ENCODE measurements at places on chromosomes 7 and 10. TPM values are rescaled to one million over a fixed set of nuclear protein-coding genes. Genes with fewer than 3 reads are reported as not detected.

DNA sequence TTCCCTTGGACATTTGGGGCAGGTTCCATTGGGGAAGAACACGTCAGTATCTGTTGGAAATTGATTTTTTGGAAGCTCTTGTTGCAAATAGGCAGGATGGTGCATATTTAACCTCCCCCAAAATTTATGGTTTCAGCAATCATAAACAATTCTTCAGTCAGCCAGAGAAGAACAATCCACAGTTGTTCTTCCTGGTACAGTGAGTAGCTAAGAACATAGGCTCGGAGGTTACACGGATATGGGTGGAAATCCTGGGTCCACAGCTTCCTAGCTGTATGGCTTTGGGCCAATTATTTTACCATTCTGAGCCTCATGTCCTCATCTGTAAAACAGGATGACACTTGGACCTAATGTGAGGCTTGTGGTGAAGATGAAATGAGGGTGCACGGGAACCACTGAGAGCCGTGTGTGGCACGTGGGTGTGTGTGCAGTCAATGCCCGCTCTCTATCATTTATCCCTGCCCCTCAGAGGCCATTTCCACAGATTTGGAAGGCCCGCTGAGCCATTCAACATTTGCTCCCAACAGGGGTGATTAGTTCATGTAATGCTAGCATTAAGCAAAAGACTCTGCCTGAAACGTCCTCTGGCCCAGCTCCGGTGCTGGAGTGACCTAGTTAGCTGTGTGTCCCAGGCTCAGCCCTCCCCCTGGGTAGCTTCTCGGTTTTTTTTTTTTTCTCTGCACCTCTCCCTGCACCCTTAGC, 9.7 kb downstream of the CAMK1D start:
- no peak for DNase-seq

GRCh38 chr10:96996275-96996965, 164.3 kb downstream of the LCOR start:
- no peak for DNase-seq

DNA sequence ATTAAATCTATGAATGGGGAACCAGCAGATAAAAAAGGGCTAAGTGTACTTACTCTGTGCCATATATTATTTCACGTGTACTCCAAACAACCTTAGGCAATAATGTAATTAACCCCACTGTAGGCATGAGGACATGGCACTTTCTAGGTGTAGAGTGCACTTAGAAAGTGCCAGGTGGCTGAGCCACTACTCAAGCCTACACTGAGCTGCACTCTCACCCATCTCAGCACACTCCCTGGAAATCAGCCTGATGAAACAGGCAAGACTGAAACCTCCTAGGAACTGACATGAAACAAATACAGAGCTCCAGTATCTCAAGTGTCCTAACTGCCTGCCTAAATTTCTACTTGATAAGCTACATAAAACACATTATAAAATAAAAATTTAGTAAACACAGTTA, 147.4 kb downstream of the KMT2E start:
- no peak for DNase-seq

- no peak for DNase-seq
Observed at GRCh38 chr7:157602581-157602980, 265.8 kb downstream of the DNAJB6 start.

DNA sequence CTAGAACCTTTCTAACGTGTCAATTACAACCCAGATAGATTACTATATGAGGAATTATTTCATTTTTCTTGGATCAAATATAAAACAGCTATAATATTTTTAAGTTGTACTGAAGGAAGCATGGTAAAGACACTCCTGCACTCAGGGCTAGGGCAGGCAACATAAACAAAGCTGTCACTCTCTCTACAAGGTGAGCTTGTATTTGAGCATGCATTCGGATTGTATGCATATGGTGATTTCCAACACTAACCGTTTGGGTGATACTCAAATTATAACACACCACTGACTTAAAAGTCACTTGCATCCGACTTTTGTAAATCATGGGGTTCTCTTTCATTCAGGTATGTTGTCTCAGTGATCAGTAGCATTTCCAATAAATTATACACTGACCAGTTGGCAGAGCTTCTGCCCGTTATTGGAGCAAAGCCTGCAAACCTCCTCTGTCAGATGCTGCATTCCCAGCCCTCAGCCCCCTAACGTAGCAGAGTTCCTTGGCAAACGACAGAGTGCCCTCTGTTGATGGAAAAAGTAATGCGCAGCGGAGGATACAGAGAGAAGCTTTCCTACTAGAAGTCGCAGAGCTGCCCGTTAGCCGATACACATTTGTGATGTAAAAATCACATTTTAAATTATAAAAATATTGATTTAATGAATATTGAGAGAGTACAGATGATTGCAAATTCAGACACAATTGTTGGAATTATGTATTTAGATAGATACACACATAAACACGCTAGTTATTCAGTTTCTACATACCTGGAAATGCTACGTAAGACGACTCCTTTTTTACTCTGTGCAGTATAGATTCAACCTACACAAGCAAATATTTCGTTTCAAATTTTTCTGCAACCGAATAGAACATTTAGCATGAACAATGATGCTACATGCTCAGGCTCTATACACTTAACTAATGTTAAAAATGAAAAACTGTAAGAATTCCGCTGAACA, 173.9 kb upstream of the SP4 start:
- no peak for DNase-seq

DNA sequence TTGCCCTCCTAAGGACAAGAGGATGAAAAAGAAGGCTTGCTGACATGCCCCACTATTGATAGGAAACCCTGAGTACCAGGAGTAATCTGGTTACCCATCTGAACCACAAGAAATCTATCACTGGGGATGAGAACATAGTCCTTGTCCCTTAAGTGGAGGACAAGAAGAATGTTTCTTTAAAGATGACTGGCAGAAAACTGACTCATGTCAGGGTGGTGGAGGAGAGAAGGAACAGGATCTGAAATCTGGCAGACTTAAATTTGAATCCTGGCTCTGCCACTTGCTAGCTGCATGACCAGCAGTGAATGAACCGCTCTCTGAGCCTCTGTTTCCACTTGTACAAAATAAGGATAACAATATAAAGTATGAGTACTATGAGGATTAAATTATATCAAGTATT, 38.9 kb upstream of the XPNPEP1 start:
- DNase-seq = no peak

GRCh38 chr7:157471259-157472125, 134.7 kb downstream of the DNAJB6 start:
- DNase-seq = no peak

DNA sequence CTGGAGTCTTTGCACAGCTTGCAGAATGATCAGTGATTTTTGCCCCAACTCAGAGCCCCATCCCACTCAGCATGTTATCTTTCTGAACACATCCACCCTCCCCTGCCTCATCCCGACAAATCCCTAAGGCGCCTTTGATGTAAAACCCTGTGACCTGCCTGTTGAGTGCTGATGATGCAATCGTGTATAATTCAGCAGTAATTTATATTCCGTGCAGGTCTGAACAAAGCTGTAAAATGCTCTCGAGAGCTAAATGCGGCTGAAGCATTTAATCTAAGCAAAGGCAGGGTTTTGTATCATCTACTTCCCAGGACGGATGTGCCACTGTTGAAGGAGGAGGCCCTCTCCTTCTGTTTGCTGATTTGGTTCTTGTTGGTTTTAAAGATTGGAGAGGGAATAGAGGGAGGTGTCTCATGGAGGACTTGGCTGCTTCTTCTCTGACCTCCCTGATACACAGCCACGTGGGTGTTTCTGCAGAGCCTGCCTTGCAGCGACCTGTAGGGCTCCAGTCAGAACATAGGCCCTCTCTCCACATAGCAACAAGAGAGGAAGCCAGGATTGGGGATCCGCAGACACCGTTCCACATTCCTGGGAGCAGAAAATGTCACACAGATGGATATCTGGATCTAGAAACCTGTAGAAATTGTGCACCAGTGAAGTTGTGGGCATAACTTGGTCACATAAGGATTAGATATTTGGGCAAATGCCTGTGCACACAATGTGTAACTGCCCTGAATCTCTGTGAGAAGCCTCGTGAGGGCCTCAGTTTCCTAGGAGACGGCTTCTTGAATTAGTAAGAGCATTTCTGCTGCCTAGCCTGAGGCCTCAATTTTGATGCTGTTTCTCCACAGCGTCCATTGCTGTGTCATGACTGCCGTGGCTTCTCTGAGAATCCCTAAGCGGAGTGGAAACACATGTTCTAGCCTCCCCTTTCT, 90.2 kb upstream of the AGK start:
- DNase-seq = no peak

DNA sequence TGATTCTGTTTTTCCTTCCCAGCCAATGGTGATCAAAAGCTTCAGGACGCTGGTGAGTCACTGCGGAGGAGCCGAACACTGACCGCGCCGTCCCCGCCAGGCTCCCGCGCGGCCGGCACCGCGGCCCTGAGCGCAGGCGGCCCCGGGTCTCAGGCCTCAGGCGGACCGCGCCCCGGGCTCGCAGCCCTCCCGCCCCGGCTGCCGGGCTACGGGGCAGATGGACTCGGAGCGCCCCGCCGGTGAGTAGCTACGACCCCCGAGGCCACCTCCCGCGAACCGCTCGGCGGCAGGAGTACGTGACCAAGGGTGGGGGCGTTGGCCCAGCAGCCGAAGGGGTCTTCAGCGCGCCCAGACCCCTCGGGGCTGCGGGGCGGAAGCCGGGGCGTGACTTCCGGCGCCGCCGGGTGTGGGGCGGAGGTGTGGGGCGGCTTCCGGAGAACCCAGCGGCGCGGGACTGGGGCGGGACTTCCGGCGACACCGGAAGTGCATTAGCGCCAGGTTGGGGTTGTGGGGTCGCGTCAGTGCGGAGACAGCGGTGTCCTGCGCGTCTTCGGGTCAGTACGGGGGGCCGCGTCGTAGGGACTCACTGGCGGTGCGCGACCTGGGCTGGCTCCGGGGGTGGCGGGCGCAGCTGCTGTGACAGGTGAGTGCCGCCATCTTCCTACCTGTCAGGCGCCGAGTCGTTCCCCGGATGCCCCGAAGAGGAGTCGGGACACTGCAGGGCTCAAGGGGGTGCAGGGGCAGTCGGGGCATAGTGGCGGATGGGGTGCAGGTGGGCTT, at the start of gene WDR37:
Gene WDR37 (plus strand): TSS at position 60 of the 780 bp plus-strand sequence. CDS start 15,771 bp downstream, outside the sequence.
- DNase-seq = peak; percentile 77

DNA sequence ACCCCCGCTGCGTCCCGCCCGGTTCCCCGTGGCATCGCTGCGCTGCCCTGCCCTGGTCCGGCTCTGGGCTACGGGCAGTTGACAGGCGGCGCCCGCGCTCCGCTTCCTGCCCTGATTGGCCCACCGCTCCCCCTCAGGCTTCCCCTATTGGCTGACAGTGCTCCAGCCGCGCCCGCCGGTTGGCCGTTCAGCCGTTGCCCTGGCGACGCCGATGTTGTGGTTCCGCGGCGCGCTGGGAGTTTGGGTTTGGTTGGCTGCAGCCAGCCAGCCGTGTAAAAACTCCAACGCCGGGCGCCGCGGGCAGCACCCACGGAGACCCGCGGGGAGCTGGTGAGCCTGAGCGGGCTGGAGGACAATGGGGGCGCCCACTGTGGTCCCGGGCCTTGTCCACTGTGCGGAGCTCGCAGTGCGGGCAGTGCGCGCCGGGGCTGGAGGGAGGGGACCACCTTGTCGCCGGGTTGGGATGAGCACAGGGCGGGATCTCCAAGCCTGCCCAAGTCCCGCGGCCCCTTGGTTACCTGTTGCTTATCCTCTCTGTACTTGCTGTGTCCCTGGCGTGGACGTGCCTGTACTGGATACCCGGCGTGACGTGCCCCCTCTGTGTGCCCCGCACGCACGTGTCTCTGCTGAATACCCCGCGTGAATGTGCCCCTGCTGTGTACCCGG, at the start of gene C7orf57:
Gene C7orf57 (plus strand): TSS at position 243 of the 666 bp plus-strand sequence. CDS start 766 bp downstream, outside the sequence.
- peak; percentile 77 for DNase-seq

DNA sequence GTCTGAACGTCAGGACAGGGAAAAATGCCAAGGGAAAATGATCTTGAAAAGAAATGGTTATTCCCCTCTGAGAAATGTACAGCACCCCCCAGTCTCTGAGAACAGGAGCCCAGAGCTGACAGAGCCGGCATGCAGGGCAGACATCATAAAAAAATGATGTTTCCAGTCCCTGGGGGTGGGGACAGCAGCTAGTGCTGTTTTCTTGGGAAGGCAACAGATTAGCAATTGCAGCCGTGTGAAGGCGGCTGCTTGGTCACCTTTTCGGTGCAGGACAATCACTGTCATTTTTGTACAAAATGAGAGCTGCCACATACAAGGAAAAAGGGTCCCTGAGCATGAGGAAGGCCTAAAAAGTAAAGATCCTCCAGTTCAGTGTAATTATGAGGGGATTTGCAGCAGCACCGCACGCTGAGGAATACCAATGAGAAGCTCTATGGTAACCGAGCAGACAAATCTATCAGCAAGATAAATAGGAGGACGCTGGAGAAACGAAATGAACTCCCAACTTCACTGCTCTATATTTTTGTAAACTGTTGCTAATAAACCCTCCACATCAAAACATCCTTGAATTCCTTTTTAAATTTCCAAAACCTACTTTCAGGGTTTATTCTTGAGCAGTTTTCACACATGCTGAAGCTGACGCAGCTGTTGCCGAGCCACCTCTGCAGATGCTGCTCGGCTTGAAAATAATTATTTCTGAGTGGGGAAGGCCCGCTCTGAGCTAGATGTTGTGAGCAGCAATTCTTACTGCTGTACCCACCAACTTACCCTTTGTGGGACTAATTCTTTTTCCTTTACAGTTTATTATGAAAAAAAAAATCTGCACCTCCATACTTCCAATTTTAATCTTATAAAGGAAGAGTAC, 98.2 kb upstream of the NEBL start:
- DNase-seq = no peak

DNA sequence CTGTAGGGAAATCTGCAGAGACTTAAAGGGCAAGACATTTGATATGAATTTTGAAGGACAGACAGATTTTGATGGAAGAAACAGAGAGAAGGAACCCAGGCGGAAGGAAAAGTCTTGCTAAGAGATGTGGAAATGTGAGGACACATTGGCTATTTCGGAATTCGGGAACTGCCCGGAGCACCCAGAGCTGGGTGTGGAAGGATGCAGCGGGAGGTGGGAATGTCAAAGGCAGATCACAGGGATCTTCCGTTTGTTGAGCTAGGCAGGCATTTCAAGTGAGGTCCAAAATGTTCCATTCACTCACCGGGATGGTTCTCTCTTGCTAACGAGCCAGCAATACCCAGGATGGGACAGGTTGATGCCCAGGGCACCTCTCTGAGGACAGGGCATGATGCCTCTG, 87.2 kb upstream of the CTBP2 start:
- no peak for DNase-seq

DNA sequence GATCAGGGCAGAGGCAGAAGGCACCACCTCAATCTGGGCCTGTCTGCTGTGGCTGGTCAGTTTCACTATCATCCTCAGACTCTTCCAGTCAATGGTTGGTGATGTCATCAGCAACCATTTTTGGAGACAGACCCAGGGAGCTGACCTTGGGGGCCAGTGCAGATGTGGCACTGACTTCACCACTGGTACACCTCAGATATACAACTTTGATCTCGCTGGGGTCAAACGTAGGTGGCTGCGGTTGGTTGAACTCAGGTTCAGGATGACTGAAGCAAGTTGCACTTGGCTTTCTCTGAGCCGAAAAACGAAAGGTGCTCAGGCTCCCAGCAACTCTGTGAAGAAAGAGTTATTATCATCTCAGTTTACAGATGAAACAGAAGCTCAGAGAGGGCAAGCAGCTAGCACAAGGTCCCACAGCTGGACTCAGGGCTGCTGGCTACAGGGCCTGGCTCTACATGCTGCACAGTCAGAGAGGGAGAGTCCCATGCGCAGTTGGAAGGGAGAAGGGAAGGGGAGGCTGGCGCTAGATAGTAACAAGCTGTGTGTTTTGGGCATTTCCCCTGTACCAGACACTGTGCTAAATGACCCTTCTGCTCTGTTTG, 27.2 kb downstream of the ANKRD16 start:
- DNase-seq = no peak

COL17A1 gene
- 0.59 TPM for total RNA-seq

ACSM6 gene
- not detected for total RNA-seq

CCDC7 gene
- 20.7 TPM for total RNA-seq

VWC2 gene
- under 0.01 TPM for total RNA-seq

GIMAP6 gene
- total RNA-seq = 27.0 TPM

TLX1 gene
- total RNA-seq = not detected

A1CF gene
- not detected for total RNA-seq

Measured in tibial nerve (tissue), 4 donors.